Heart left ventricle (tissue), 16 donors: ENCODE measurements at places on chromosomes 5 and 9. TPM values are rescaled to one million over a fixed set of nuclear protein-coding genes. Genes with fewer than 3 reads are reported as not detected.

- no peak for DNase-seq
These were observed 50.4 kb downstream of the NXNL2 start for GRCh38 chr9:88585426-88585825.

- DNase-seq: no peak
These were observed 55.6 kb upstream of the COL5A1 start for GRCh38 chr9:134585746-134586706.

GRCh38 chr9:34715639-34716215 lies 5.8 kb upstream of the CCL21 start:
- DNase-seq: no peak

GRCh38 chr5:102523541-102524175 lies 24.9 kb upstream of the SLCO6A1 start:
- no peak for DNase-seq

DNA sequence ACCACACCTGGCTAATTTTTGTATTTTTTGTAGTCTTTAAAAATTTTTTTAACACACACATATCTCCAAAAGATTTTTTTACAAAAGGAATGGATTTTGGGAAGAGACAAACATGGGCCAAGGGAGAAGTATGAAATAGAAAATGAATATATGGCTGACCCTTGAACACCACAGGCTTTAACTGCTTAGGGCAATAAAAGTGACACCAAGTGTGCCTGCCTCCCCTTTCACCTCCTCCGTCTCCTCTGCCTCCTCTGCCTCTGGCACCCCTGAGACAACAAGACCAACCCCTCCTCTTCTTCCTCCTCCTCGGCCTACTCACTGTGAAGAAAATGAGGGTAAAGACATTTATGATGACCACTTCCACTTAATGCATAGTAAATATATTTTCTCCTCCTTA lies 483.9 kb downstream of the KDM4C start:
- DNase-seq: no peak

DNA sequence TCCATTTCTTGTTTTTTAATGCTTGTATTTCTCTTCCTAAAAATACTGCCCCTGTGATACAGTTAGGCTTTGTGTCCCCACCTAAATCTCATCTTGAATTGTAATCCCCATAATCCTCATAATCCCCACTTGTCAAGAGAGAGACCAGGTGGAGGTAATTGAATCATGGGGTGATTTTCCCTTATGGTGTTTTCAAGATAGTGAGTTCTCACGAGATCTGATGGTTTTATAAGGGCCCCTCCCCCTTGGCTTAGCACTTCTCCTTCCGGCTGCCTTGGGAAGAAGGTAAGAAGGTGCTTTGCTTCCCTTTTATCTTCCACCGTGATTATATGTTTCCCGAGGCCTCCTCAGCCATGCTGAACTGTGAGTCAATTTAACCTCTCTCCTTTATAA lies 227.4 kb downstream of the MAN2A1 start:
- no peak for DNase-seq

DNA sequence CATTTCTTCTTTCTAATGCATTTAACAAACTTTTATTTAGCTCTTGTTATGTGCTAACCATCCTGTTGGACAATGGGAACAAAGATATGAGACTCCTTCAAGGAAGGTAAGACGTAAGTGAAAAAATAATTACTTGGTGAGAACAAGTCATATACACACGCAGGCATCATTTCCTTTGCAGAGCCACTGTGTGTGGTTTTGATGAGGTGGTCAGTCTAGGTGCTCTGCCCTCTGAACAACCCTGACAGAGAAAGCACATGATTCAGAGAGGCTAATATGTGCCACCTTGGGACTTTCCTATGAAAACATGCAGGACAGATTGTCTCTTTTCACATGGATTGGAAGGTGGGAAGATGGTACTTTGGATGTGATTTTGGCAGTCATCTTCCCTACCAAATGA lies 1162.5 kb upstream of the DMAC1 start:
- no peak for DNase-seq

DNA sequence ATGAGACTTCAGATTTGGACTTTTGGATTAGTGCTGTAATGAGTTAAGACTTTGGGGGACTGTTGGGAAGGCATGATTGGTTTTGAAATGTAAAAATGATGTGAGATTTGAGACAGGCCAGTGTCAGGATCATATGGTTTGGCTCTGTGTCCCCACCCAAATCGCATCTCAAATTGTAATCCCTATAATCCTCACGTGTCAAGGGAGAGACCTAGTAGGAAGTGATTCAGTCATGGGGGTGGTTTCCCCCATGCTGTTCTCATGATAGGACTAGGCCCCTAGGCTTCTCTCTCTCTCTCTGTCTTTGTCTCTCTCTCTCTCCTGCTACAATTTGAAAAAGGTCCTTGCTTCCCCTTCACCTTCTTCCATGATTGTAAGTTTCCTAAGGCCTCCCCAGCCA lies 473.3 kb upstream of the CD180 start:
- DNase-seq: no peak

- no peak for DNase-seq
These were observed 38.4 kb downstream of the PRRX2 start for GRCh38 chr9:129703667-129704355.

- no peak for DNase-seq
These were observed 51.2 kb downstream of the DIAPH1 start for GRCh38 chr5:141567513-141568117.

DNA sequence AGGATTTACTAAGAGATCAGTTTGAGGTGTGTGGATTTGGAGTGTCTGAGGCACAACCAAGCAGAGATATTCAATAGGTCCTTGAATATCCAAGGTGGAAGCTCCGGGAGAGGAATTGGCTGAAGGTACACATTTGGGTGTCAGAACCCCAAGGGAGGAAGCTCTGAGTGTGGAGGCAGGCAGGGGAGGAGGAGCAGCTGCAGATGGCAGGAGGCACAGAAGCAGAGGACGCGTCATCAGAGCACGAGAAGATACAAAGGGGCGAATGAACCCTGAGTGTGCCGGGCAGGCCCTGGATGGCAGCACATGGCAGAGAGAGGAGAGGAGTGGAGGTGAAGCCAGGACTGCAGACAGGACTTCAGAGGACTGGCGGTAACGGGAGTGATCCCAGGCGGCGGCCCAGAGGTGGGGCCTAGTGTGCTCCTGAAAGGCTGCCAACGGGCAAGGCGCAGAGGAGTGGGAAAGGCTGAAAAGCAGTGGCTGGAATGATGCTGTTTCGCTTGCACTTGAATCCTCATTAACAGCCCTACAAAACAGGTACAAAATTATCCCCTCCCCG lies 179.8 kb downstream of the FANCC start:
- DNase-seq: no peak

DNA sequence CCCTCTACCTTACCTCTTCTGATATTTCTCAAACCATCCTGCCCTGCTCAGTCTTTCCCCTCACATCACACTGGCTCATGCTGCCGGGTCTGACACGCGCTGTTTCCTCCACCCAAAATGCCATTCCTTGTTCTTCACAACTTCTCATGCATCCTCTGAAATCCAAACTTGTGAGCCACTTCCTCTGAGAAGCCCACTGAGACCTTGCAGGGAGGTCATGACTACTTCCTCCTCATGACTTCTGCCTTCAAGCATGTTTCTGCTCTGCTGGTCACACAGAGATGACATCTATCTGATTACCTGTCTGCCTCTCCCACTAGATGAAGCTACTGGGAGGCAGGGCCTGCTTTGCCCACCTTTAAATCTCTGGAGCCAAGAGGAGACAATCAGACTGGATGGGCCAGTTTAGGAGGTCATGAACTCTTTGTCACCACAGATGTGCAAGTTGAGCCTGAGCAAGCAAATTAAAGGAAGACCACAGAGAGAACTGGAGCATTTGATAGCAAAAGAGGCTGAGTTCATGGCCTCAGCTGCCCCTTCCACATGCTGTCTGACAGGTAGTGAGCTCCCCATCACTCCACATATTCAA lies 119.8 kb upstream of the TBC1D2 start:
- DNase-seq: no peak

DNA sequence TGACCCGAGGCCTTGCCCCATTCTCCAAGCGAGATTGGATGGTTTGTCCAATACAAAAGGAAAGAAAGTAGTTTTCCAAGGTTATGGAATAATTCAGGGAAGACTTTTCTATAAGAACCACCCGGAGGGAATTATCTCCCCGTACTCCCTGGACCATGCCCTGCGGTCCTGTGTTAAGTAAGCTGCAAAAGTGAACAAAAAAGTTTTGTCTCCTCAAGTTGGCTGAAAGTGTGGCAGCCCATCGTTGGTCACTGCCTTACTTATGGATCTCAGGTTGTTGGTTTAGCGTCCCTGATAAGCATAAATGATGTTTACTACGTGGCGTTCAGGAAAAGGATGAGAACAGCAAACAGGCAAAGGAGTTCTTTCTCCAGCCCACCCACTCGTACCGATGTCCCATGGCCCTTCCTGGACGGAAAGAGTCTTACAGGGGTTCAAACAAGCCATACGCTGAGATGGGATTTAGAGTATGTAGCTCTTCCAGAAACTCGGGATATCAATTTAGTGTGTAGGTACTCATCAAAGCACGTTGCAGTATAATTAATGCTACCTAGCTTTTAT lies 413 bp upstream of the AUH start:
- DNase-seq: no peak

GRCh38 chr5:92518318-92518904 lies 1062.6 kb downstream of the NR2F1-AS1 start:
- DNase-seq: no peak

DNA sequence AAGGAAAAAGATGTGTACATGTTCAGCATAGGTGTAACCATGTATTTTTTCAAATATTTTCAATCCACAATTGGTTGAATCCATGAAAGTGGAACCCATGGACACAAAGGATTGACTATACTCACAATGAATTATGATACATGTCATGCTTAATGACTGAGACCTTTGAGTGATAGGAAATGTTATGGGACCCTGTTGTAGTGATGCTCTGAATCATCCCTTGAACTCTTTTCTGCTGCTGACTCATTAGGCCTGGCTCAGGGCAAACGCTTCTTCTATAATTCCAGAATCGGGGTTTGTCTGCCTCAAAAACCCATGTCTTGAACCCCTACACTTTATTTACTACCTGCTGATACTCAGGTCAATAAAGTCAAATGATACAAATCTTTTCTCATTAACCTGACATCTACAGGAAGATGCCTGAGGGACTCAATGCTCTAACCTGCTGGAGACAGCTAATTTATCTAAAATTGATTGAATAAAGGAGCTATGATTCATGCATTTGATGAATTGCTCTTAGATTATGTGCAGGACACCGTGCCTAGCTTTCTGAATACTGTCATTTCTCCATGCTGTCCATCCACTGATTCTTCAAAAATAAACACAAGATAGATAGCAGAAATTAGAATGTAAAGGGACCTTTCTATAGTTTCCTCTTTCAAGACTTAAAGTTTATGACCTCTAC lies 260.1 kb downstream of the PRELID2 start:
- DNase-seq: no peak

DNA sequence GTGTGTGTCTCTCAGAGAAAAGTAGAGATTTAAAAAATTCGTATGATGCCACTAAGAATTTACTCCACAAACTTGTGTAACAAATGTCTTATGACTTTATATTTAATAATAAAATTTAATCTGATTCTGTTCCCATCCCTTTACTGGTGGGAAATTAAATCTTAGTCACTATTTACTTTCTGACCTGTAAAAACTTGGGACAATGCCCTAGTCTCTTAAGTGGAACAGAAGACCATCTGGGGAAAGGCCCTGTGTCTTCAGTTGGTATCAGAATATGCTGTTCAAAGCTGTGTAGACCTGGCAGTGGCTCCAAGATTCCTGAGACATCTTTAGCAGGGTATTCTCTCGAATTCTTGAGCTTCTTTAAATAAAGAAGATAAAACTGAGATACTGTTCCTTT lies 2.6 kb upstream of the BDP1 start:
- DNase-seq: no peak

DNA sequence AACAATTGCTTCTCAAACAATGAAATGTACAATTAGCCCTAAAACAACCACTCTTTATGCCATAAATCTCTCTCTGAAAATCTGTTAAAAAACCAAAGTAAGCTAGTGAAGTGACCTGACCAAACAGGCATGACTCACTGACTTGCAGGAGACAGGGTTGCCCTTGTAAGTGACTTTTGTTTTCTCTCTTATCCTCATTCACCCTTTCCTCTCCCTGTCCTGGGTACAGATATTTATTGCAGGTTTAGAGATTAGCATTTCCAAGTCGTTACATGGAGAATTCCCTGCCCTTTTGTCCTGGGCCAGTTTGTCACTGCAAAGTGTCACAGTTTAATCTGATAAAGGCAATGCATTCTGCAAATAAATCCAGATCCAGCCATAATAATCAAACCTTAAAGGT lies 484.2 kb downstream of the IRX1 start:
- no peak for DNase-seq

DNA sequence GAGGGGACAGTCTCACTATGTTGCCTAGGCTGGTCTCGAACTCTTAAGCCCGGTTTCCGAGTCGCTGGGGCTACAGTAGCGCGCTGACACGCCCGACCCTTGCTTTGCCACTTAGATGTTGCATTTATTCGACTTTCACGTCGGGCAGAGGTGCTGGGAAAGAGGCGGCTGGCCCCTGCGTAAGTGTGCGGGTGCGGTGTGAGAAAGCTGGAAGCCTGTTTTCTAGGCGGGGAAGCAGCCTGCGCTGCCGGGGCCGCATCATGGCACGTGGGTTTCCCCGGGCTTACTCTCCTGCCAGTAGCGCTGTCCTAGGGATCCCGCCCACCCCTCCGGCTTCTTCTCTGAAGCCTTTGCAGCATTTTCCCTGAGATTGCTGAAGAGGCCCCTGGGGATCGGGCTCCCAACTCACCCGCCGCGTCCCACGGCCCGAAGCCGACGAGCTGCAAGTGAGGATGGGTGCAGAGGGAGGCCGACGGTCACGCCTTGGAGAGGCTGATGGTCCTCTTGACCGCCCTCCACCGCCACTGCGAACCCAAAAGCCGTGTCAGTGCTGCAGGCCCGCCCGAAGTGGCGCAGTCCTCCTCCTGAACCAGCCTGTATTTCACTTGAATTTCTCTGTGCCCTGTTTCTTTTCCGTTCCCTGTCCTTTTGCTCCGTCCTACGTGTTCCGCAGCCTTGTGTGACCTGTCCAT lies 5.8 kb upstream of the TRIM41 start:
- peak; percentile 60 for DNase-seq

GRCh38 chr9:98539954-98540353 lies 168.8 kb downstream of the GABBR2 start:
- DNase-seq: no peak

DNA sequence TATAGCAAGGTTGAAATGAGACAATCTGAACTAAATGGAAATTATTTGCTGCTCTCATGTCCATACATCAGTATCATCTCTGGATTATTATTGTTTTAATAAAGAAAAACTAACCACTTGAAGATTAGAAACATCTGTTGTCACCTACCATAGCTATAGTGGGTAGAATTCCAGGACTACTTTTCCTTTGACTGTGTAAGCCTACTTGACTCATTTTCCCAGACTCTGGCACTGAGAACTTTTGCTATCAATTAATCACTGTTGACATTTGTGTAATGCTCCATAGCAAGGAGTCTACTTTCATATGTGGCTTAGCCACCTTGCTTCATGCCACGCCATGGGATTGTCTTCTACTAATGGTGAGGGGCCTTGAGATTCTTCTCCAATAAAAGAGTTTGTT lies 59.9 kb upstream of the ARRDC3 start:
- DNase-seq: no peak

GRCh38 chr5:1792842-1793266 lies 6.8 kb downstream of the MRPL36 start:
- no peak for DNase-seq

SPAAR gene
- 6.8 TPM for total RNA-seq

FBP1 gene
- total RNA-seq: 9.5 TPM

OR1L1 gene
- total RNA-seq: not detected

NR5A1 gene
- not detected for total RNA-seq

PCDHGA8 gene
- 10.0 TPM for total RNA-seq

ANKRD18A gene
- 3.8 TPM for total RNA-seq
